ENCODE measurements at places on chromosomes 6 and 20.

GRCh38 chr6:46626228-46626909, 26.2 kb downstream of the CYP39A1 start:
- peak; percentile 11 for DNase-seq

GRCh38 chr20:15248618-15249395, 911.4 kb upstream of the FLRT3 start:
- DNase-seq, result no peak

DNA sequence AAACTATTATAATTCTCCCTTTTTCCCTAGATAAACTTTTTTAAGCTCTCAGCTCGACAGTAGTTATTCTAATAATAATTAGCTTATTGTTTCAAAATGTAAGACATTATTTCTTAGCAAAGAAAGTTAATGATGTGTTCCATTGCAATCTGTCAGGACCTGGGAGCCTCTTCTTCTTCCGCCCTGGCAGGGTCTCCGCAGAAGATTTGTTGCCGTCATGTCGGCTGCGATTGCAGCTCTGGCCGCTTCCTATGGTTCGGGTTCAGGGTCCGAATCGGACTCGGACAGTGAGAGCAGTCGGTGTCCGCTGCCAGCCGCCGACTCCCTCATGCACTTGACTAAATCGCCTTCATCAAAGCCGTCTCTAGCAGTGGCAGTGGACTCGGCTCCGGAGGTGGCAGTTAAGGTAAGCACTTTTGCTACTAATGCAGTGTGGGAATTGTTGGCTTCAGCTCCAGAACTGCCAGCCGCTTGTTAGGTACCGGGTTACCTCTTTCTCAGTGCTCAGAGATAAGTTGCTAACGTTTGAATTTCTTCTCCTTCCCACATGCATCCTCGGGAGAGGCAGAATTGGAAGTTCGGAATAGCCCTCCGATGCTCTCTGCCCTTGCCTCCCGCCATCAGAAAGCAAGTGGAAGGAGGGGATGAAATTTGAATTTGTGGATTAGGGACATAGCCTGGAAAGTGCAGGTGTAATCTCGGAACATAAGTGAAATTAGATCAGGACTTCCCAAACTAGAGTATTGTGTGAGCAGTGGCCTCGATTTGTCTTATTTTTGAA, at the start of gene CDC40:
TSS of gene CDC40 (plus strand) at position 200 of the 781 bp plus-strand sequence. CDS start at position 218, 18 bp downstream.
- DNase-seq, result peak; percentile 68

- DNase-seq, result no peak
These were observed 178.2 kb downstream of the HDGFL1 start for GRCh38 chr6:22747571-22747970.
